ENCODE measurements at places on chromosomes 3 and 15.

DNA sequence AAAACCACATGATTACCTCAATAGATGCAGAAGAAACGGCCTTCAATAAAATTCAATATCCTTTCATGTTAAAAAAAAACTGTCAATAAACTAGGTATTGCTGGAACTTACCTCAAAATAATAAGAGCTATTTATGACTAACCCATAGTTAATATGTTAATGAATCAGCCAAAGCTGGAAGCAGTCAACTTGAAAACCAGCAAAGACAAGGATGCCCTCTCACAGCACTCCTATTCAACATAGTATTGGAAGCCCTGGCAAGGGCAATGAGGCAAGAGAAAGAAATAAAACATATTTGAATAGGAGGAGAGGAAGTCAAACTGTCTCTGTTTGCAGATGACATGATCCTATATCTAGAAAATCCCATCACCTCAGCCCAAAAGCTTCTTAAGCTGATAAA lies 456.1 kb downstream of the OCA2 start:
- no peak for DNase-seq

- no peak for DNase-seq
Measured at GRCh38 chr3:30502051-30502741, 104.2 kb upstream of the TGFBR2 start.

DNA sequence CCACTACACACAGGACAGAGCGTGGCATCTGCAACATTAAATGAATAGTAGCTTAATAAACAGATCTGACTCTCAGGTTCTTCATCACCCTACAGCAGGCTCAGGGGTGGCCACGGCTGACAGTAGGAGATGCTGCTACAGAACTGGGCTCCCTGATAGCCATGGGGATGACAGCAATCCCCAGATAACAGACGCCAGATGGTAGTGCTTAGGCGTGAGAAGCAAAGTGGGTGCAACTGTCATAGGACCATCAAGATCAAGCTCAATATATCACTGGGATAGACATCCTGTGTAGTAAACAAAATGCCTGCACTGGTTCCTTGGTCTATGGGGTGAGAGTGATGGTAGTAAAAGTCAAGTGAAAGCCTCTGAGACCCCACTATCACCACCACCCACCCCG lies 2.6 kb upstream of the TPRA1 start:
- no peak for DNase-seq

- no peak for DNase-seq
Measured at GRCh38 chr15:32674681-32675080, 33.2 kb downstream of the SCG5 start.

GRCh38 chr3:154753101-154753500 lies 323.1 kb upstream of the GPR149 start:
- DNase-seq: no peak
